Daoy (cell line): ENCODE measurements at places on chromosomes 5 and 9.

- no peak for DNase-seq
Measured at GRCh38 chr5:112710896-112711295, 26.8 kb upstream of the APC start.

DNA sequence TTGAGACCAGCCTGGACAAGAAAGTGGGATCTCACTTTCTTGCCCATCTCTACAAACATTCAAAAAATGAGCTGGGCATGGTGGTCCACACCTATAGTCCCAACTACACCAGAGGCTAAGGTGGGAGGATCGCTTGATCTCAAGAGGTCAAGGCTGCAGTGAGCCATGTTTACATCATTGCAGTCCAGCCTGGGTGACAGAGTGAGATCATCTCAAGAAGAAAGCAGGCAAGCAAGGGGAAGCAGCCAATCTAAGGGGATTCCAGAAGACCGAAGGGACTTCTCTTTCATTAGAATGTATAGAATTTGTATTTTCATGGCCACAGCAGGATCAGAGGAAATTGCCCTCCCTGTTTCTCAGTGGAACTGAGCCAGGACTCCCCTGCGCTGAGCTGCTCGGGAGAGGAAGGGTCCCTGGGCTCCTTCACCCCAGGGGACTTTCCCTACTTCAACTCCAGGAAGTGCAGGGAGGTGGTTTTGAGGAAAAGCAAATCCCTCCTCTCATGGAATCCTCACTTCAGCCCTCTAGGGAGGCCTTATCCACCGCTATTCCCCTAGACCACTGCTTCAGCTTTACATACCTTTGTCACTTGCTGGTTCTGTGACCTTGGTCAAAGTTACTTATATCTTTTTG, 12.1 kb downstream of the WWC1 start:
- no peak for DNase-seq

- DNase-seq = no peak
Measured at GRCh38 chr5:40569546-40570270, 110.0 kb upstream of the PTGER4 start.

DNA sequence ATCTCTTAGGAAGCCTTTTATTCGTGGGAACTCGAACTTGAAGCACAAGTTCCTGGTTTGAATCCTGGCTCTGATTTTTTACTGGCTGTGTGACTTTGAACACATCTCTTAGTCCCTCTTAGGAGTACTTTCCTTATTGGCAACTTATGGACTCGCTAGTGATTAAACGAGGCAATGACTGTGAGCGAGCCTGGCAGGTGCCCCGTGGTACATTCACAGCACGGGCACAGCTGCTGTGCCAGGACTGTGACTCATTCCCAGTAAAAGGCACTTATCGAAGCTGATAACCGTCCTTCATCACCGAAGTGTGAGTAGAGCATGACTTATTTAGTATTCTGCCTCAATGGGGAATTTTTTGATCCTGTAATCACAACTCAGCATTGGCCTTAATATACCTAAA, 22.7 kb downstream of the CFAP90 start:
- DNase-seq = peak; percentile 46

DNA sequence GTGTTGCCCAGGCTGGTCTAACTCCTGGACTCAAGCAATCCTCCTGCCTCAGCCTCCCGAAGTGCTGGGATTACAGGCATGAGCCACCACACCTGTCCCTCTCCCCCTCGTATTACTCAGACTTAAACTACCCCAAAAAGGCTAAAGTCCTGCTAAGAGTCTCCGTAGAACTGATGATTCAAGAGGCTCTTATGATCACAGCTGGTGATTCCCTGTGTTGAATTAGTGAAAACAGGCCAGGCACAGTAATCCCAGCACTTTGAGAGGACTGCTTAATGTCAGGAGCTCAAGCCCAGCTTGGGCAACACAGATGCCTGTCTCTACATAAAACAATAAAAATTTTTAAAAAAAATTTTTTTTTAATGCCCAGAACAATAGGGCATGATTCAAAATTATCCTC, 9.2 kb downstream of the CDC26 start:
- no peak for DNase-seq

- no peak for DNase-seq
Measured at GRCh38 chr5:132772291-132773070, 4.6 kb downstream of the SEPTIN8 start.

GRCh38 chr9:98254228-98255060, 1.0 kb downstream of the TBC1D2 start:
- DNase-seq = no peak

GRCh38 chr5:91839721-91840120, 456.6 kb upstream of the ARRDC3 start:
- DNase-seq = no peak

- DNase-seq = no peak
Measured at GRCh38 chr5:22557251-22557650, 295.9 kb downstream of the CDH12 start.

DNA sequence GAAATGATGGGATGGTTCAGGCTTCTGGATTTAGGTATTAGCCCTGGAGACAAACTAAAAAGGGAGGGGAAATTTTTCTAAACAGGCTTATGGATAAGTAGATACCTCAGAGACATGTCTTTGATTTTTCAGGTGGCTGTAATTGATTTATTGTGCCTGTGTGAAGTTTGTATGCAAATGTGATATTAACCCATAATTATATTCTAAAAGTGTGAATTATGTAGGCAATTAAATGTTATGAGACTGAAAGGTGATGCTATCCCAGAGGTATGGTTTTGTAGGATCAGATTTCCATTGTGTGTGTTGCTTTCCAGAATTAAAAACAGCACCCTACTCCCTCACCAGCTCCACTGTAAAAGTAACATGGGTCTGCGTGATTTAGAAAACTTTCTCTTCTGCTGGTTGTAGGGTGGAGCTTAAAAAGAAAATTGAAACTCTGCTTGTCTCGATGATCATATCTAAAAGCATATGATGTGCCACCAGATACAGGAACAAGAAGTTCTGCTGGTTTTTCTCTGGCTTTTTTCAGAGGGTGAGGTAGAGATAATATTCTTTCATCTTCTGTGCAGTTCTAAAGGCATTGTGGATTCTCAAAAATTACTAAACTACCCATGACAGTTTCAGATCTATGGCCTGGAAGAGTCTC, 71.8 kb upstream of the TAF11L2 start:
- DNase-seq = no peak

DNA sequence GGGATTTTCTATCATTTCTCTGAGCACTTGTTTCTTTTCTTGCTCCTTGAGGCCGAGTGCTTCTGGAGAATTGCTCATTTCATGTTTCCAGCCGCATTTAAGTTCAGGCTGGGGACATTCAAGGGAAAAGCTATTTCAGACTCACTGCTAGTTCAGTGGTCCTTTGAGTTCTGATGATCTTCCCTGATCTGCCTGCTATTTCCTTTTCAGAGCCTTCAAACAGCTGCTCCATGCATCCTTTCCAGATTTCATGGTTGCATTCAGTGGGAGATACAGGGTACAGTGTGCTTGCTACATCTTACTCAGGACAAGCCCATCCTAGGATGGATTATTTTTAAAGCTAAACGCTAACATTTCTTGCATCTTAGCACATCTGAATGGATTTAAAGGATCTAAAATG, 14.7 kb downstream of the NDUFS4 start:
- no peak for DNase-seq

GRCh38 chr5:141874262-141874964, 3.8 kb downstream of the PCDH1 start:
- no peak for DNase-seq

DNA sequence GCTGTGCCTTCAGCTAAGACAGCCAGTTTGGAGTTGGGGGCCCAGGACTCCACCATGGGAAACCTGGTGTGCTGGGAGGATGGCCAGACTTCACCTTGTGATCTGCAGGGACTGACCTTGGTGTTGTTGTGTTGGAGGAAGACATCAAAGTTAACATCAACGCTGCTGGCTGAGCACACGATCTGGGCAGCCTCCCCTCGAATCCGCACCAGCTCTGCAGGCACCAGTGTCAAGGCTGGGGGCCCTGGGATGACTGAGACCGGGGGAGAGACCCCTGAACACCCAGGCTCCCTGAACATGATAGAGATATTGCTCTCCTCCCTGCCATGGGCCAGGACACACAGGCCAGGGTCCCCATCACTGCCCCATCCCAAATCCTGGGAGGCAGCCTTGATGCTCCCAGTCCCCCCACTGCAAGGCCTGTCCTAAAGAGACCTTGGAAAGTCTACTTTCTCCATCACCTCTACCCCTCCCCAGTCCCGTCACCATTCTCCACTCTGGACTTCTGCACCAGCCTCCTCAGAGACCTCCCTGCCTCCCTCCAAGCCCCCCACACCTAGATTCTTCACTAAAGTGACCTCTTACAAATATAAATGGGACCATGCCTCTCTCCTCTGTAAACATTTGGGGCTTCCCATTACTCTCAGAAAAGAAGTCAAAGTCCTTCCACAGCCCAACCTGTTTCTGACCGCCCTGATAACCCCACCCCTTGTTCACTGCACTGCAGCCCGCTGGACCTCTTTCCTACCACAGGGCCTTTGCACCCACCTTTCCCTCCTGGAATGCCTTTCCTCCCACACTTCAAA, 8.2 kb downstream of the CSF1R start:
- no peak for DNase-seq

- DNase-seq = peak; percentile 15
Measured at GRCh38 chr5:94969174-94969573, 315.7 kb downstream of the MCTP1 start.

DNA sequence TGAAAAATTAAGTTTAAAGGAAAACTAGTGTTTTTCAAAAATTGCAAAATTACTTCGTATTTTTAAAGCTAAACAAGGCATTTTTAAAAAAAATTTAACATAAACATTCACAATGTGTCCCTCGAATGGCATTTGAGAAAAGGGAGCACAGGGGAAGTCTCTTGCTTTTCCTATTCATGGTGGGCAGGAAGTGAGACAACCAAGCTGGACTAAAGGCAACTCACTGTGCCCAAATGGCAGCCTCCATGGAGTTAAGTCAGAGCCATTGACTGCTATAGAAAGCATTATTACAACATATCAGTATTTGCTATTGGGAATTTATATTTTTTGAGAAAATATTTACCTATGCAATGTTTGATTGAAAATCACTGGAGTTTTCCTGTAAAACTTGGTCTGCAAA, 8.3 kb downstream of the HNRNPH1 start:
- no peak for DNase-seq

- no peak for DNase-seq
Measured at GRCh38 chr5:52148679-52149078, 639.0 kb upstream of the ITGA1 start.

DNA sequence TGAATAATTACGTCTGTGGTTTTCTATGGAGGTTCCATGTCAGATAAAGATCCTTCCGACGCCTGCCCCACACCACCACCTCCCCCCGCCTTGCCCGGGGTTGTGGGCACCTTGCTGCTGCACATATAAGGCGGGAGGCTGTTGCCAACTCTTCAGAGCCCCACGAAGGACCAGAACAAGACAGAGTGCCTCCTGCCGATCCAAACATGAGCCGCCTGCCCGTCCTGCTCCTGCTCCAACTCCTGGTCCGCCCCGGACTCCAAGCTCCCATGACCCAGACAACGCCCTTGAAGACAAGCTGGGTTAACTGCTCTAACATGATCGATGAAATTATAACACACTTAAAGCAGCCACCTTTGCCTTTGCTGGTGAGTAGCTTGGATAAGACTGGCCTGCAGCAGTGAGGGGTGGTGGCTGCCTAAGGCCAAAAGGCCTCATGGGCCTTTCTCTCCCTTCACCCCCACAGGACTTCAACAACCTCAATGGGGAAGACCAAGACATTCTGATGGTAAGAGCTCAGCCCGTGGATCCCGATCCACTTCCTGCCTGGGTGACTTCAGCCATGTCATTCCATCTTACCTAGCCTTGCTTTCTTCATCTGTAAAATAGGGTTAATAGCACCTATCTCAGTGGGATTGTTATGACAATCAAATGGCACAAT, at the start of gene IL3:
TSS of gene IL3 (plus strand) at position 155 of the 661 bp plus-strand sequence. CDS start at position 207, 52 bp downstream.
- peak; percentile 0 for DNase-seq

GRCh38 chr5:39519079-39519478, 94.3 kb upstream of the DAB2 start:
- DNase-seq = no peak

DNA sequence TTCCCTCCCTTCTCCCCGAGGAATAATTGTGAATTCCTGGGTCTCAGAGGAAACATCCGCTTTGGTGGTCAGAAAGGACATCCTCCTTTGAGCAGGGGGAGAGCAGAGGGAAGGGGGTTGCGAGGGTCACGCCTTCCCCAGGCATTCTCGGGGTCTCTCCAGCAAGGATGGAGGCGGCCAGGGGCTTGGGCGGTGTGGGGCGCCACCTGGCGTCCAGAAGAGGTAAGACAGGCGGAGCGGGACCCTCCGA, 129.1 kb downstream of the KCNIP1 start:
- DNase-seq = peak; percentile 76

- no peak for DNase-seq
Measured at GRCh38 chr9:96411129-96411838, 6.9 kb downstream of the ZNF367 start.

DNA sequence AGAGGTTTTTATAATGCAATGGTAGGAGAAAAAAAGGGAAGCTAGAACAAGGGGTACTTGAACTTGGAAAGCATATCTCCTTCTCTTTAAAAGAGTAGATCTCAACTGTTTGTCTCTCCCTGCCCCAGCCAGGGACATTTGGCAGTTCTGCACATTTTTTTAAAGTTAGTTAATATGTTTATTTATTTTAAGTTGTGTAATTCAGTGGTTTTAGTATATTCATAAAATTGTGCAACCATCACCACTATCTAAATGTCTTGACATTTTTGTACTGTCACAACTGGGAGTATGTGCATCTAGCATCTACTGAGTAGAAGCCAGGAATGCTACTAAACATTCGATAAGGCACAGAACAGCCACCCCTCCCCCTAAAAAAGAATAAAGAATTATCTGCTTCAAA, 103.5 kb upstream of the DPYSL3 start:
- no peak for DNase-seq

GRCh38 chr5:92328584-92329259, 945.6 kb upstream of the ARRDC3 start:
- no peak for DNase-seq

- DNase-seq = no peak
Measured at GRCh38 chr9:112726428-112726827, 8.5 kb upstream of the INIP start.

GRCh38 chr9:30670805-30671562, 1713.5 kb upstream of the ACO1 start:
- no peak for DNase-seq

DNA sequence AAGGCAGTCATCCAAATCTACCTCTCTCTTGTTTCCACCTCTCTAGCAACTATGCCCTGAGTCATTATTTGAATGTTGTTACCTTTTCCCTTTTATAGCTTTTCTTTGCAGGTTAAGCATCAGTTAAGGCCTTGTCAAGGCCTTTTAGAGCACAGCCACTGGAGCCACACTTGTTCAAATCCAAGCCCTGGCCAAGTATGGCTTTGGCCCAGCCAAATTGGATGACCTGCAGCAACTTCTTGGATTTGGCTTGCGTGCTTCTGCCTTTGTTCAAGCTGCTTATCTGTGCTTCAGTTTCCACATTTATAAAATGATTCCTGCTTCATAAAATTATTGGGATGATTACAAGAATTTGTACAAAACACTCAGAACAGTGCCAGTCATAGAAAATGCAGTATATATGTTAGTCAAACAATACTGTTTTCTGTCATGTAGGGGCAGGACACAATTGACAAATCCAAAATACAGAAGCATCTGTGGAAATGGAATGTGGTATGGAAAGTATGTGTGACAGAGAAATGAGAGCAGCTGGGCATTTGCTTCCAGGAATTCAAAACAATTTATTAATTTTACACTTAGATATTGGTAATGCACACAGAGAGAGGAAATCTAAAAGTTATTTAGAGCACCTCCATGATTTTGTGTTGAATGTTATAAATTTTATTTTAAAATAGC, 17.9 kb upstream of the RLN1 start:
- no peak for DNase-seq
